ENCODE measurements at places on chromosomes 4 and X.

GRCh38 chrX:51614353-51615012, 4.2 kb downstream of the CENPVL3 start:
- DNase-seq = peak; percentile 47

- no peak for DNase-seq
These were observed 67.9 kb upstream of the SHISA3 start for GRCh38 chr4:42329421-42329820.

- no peak for DNase-seq
These were observed 37.5 kb downstream of the FGFBP1 start for GRCh38 chr4:15901007-15901406.

GRCh38 chrX:29687687-29688086, 527.7 kb upstream of the MAGEB2 start:
- DNase-seq = no peak

- DNase-seq = no peak
These were observed 77.6 kb upstream of the ITM2A start for GRCh38 chrX:79444694-79445210.

- no peak for DNase-seq
These were observed 14.1 kb upstream of the USO1 start for GRCh38 chr4:75710246-75710645.

DNA sequence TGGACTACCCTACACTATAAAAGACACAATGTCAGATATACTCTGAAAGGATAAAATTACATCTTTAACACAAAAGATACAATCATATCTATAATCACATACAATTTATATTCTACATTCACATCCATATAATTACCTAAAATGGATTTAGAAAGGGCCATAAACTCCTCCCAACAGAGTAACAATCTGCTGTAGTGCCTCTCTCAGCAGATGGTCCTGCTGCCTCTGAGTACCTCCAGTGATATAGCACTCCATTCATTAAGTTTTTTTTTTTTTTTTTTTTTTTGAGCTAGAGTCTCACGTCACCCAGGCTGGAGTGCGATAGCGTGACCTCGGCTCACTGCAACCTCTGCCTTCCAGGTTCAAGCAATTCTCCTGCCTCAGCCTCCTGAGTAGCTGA, 7.4 kb downstream of the ANKRD37 start:
- no peak for DNase-seq

GRCh38 chr4:40614031-40614430, 15.6 kb downstream of the RBM47 start:
- DNase-seq = no peak

DNA sequence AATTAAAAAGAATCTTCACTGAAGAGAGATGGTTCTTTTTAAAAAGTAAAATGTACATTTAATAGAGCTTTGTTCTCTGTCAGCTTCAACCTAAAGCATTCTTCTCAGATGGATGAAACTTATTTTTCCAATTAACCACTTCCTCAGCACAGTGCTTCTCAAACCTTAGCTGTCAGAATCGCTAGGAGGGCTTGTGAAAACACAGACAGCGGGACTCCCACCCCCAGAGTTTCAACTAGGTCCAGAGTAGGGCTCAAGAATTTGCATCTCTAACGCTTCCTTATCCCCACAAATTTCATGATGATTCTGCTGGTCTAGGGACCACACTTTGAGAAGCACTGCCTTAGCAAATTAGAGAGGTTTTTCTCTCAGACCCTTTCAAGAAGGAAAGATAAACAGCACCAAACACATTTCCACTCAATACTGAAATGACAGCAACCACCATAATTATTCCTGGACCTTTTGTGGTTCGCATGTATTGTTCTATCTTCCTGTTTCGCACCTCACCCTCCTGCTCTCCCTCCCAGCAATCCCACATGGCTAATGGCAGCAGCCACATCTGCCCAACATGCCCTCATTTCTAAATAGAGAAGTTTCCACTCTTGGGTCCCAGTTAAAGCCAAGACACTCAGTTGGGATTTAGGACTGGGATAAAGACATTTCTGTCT, 73.2 kb downstream of the ZNF827 start:
- DNase-seq = peak; percentile 20

- no peak for DNase-seq
These were observed 12.2 kb upstream of the AMOT start for GRCh38 chrX:112852851-112853250.

- no peak for DNase-seq
These were observed 53.9 kb upstream of the C4orf50 start for GRCh38 chr4:6071959-6072720.

- no peak for DNase-seq
These were observed 73.2 kb upstream of the MXD4 start for GRCh38 chr4:2334826-2335728.

GRCh38 chrX:97850911-97851310, 967.2 kb downstream of the RPA4 start:
- no peak for DNase-seq

GRCh38 chr4:17647927-17648326, 33.5 kb downstream of the MED28 start:
- no peak for DNase-seq

DNA sequence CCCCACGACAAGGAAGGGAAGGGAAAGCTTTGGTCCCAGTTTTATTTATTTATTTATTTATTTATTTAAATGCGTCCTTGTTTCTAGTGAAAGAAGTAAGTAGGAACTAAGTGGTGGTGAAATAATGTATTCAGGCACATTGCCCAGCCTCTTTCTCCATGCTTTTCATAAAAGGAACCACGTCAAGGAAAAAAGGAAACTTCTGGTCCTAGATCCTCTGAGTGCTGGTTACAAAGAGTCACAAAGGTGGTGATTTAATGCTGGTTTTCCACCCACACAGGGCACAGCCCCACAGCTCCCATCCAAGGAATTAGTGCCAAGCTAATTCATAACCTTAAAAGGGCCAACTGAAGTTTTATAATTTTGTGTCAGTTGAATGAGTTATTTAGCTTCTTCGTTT, 206.6 kb upstream of the GYPA start:
- no peak for DNase-seq

DNA sequence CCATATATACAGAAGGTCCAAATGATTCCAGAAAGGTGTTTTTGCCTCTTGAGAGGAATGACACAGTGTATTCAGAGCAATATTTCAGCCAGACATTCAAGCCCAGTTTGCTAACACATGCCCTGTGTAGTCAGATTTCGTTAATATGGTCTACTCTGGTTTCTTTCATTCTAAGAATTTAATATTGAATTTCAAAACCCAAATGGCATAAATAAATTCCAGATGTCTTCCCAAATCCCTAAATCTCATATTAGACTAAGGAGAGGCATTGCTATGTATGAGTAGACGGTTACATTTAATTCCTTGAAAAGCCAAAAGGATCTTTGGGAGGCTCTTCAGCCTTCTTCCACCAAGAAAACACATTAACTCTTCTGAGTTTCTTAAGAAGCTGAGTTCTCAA, 66.3 kb upstream of the C1QTNF7 start:
- no peak for DNase-seq

GRCh38 chr4:125229596-125230058, 85.1 kb upstream of the FAT4 start:
- no peak for DNase-seq

- DNase-seq = no peak
These were observed 6.7 kb upstream of the ZCCHC18 start for GRCh38 chrX:104105330-104106262.

- DNase-seq = peak; percentile 79
These were observed 59.1 kb downstream of the SCD5 start for GRCh38 chr4:82739287-82740190.

DNA sequence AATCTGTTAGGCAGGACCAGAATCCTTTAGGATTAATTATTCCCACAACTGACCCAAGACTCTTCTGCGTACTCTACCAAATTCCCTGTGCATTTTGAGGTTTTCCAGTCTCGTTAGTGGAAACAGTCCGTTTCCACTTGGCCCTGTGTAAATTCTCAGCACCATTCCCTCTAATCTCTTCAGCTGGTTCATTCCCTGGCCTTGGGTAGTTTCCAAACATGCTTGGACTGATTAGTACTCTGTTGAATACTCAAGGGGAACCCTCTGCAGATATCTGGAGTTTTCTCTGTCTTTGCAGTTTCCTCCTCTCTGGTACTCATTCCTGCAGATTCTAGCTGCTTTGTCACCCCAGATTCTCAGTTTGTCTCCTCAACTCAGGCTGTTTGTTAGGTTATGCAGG, 80.4 kb downstream of the ZFX start:
- DNase-seq = no peak

DNA sequence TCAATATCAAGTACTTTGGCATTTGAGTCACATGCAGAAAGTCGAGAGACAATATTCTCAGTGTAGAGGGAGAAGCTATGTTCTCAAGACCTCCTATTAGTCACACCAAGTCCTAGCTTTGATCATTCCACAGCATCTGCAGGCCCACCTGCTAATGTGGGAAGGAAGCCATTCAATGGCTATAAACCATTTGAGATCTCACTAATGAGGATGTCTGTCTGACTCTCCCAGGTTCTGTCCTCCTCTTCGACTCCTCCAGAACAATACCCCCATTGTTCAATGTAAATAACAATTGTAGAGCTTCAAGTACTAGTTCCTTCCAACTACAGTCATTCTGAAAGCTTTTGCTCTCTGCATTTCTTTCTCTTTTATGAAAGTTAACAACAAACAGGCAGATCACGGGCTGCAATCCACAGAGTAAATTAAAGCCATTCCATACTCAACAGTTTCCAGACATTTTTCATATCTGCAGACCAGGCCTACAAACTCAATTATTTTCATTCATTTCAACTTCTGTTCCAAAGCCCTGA, 140.2 kb upstream of the EDNRA start:
- no peak for DNase-seq

- DNase-seq = no peak
These were observed 929 bp downstream of the ZBTB33 start for GRCh38 chrX:120251471-120252011.

GRCh38 chr4:150173432-150173861, 95.2 kb downstream of the DCLK2 start:
- no peak for DNase-seq

DNA sequence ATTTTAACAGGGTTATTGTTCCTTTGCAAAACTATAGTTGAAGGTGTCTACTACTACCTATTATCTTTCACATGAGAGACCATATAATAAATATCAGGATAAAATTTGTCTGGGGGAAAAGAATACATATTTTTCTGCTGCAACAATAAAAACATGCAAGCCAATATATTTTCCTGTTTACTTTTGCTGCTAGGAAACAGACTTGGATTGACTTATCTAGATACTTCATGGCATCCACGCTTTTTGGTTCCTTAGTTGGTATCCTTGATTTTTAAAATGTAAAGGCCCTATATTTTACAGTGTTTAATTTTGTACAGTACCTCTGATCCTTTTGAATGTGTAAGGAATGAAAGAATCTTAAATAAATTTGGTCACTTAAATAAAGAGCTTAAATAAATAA, 150.6 kb downstream of the GPC3 start:
- no peak for DNase-seq

GRCh38 chrX:39726771-39727170, 371.0 kb downstream of the BCOR start:
- no peak for DNase-seq

DNA sequence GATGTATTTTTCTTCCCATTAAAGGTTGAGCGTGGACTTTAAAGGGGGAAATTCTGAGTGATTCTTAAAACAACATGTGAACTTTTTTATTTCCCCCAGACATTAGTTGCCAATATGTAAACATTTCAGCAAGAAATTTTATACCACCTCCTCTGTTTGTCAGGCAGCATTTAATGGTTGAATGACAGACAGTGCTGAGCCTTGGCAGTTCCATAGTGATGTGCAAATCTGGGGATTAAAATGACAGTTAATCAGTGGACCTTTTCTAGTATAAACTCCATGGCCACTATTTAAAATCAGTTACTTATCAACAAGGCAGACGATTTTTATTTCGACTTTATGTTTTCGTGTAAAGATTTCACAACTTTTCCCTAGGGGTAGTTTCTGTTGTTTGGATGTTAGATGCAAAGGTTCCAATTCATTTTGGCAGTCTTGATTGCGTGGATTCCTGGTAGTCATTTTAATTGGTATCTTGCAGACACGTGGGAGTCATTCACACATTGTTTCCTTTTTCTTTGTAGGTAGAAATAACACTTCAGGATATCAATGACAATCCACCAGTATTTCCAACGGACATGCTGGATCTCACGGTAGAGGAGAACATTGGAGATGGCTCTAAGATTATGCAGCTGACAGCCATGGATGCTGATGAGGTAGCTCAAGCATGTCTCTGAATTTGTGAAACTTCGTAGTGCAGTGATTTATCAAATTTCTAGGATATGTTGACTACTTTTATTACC, 83.7 kb downstream of the FAT4 start:
- DNase-seq = no peak

DNA sequence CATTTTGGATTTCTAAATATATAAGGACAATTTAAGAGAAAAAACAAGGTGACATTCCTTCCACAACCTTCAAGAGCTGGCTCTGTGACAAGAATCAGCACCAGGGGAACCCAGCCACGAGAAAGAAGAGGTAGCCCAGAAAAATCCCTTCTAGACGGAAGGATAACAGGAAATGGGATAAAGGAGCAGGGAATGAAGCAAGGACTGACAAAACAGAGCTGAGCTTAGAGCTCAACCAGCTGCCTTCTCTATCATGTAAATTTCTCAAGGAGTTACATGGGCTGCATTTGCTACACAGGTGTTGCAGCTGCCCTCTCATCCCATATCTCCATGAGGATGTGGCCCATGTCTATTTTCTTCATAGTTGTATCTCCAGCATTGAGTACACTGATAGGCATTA, 154.2 kb upstream of the PRDX4 start:
- no peak for DNase-seq

GRCh38 chrX:41019041-41019392, 66.2 kb upstream of the USP9X start:
- DNase-seq = no peak

DNA sequence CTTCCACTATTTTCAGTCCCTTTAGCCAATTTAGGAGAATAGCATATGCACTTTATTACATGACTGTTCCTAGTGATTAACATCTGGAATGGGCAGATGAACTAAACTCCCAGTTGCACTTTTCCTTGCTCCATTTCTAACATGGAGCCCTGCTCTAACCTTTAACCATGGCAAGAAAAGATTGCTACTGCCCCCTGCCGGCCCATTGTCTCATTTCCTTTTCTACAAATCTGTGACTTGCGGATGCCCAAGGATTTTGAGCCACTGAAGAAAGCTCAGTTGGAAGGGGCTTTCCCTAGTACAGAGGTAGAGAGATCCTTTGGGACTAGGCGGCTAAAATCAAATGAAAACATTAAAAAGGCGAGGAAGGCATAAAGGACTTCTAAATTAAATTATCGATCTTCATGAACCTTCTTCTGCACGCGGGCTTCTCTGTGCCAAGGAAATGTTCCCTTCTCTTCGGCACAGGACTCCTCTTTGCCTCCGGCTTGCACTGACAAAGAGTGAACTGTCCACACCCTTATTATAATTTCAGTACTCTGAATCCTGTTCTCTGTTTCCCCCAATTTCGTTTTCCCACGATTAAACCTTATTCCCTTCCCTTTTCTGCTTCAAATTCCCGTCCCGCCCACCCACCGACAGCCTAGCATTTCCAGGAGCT, 577 bp upstream of the GLRA2 start:
- peak; percentile 21 for DNase-seq

Data from GM13977 (cell line).